ENCODE measurements at places on chromosomes 13 and 19.

- DNase-seq, result no peak
Measured at GRCh38 chr19:36821758-36822157, 16.4 kb downstream of the ZNF790 start.

DNA sequence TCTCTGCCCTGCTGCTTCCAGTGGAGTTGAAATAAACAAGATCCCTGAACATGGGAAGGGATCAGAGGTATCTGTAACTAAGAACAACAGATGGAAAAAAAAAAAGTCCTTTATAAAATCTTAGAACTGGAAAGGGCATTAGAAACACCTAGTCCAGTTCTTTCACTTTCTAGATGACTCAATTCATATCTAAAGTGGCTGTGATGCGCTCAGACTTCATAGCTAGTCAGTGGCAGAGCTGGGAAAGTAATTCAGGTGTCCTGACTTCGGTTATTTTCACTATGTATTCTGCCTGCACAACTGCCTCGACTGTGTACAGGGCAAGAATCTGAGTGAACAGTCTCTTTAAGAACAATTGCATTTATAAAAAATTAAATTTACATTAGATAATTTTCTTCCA lies 151.8 kb upstream of the TMTC4 start:
- no peak for DNase-seq

- DNase-seq, result no peak
Measured at GRCh38 chr13:95247171-95247570, 54.1 kb downstream of the ABCC4 start.

DNA sequence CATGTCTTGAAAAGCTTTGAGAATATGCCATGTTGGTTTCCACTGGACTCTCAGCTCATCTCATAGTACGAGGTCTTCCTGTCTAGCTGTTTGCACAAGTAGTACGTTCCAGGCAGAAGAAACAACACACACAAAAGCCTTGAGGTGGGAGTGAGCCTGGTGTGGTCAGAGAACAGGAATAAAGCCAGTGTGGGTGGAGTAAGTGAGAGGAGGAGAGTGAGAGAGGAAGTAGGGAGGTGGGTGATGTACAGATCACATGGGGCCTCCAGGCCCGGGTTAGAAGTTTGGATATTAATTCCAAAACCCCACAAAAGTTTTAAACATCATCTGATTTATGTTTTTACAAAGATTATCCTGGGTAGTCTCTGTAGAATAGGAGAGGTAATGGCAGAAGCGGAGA lies 230.6 kb downstream of the MTUS2 start:
- DNase-seq, result no peak

GRCh38 chr19:31575846-31576335 lies 226.7 kb upstream of the TSHZ3 start:
- DNase-seq, result no peak

GRCh38 chr19:6065685-6066374 lies 44.5 kb downstream of the RFX2 start:
- DNase-seq, result no peak

GRCh38 chr13:51639171-51639570 lies 54.9 kb downstream of the WDFY2 start:
- no peak for DNase-seq

DNA sequence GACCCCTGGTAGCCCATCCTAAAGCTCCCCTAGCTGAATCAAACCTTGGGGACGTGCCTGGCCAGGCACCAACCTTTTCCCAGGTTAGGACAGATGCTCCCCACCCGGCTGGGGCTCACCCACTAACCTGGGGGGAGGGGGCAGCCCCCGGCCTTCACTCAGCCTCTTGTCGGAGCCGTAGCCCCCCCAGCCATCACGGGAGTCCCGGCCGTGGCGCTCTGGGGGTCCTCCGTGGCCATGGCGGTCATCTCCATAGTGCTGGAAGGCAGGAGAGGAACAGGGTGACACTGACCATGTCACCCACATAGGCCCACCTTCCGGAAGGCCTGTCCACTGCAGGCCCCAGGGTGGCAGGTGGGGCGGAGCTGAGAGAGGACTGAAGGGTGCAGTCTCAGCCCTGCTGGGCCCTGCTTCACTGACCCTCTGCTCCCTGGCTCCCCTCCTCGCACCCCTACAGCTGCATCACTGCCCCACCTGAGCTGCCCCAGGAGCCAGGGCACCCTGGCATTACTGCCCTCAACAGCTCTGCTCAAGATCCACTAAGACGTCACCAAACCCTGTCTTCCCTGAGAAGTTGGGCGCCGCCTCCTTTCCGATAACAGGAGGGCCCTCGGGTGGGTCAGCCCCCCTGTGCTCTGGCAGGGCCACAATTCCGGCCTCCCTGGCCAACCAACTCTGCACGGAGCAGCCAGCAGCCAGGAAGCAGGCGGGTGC lies 22.6 kb upstream of the TINCR start:
- no peak for DNase-seq

GRCh38 chr13:75160984-75161383 lies 321.0 kb downstream of the TBC1D4 start:
- no peak for DNase-seq

- DNase-seq, result no peak
Measured at GRCh38 chr13:111177081-111177711, 62.1 kb downstream of the ARHGEF7 start.

DNA sequence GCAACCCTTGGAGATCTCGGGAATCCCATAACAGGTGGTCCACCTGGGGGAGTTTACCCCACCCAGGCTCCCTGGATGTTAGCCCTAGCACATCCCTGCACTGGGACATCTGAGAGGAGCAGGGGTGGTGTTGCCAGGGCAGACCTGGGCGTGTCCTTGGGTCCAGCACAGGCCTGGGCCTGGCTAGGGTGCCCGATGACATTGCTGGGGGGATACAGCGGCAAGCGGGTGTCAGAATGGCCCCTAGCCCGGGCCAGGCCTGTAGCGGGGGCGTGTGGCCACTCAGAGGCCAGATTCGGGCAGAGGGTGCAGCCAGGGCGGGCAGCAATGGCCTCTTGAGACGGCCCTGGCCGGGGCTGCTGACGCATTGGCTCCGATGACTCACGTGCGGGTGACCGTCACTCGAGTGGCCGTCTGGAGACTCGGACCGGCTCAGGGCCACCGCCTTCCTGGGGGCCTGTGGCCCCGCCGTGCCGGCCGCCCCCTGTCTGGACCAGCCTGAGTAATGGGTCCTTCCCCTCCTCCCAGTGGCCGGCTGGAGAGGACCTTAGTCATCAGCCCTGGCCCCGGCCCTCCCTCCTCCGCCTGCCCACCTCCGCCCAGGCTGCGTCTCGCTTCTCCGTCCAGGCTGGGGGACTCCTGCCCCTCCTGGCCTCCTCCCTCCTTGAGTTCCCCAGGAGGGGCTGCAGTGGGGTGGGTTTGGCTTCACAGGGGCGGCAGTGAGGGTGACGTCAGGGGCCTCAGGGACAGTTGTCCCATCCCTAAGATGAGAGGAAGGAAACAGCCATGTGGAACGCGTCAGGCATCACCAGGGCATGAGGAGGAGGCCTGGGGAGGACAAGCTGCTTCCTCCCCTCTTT lies 23.2 kb upstream of the CRTC1 start:
- peak; percentile 75 for DNase-seq

GRCh38 chr19:48194041-48194843 lies 23.8 kb downstream of the ZSWIM9 start:
- peak; percentile 57 for DNase-seq

- no peak for DNase-seq
Measured at GRCh38 chr19:51119101-51119500, 5.6 kb upstream of the SIGLEC9 start.

- no peak for DNase-seq
Measured at GRCh38 chr19:34989298-34989697, 10.8 kb upstream of the GRAMD1A start.

- DNase-seq, result no peak
Measured at GRCh38 chr19:8108560-8109445, 40.6 kb downstream of the FBN3 start.

DNA sequence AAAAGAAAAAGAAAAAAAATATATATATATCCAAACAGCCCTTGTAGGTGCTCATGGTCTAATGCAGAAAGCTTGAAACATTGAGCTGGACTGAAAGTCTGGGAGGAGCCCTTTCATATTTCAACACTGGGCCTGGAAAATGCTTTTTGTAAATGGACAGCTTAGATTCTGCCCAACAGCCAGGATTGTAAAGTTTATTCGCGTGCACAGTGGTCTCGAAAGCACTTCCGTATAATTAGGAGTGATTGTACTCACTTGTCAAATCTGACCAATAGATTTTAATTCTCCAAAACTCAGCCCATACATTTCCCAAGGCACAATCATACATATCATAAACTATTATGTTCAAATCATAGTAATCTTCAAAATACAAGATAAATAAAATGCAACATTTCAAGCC lies 260.1 kb downstream of the COL4A1 start:
- no peak for DNase-seq

DNA sequence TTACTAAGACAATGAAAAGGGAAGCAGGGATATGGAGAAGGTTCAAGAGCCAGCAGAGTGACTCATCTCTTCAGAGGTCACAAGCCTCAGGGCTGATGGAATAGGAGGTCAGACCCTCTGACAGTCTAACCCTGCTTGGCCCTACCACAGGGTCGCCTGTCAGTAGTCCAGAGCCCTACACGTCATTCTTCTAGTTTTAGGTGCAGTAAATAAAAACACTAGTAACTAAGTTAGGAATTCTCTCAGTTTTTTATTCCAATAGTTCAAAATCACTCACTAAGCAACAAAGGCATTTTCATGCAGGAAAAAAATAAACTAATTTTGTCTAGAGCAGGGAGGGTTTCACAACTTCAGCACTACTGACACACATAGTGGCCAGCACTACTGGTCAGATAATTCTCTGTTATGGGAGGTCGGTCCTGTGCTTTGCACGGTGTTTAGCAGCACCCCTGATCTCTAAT lies 27.2 kb downstream of the FOXO1 start:
- DNase-seq, result no peak

DNA sequence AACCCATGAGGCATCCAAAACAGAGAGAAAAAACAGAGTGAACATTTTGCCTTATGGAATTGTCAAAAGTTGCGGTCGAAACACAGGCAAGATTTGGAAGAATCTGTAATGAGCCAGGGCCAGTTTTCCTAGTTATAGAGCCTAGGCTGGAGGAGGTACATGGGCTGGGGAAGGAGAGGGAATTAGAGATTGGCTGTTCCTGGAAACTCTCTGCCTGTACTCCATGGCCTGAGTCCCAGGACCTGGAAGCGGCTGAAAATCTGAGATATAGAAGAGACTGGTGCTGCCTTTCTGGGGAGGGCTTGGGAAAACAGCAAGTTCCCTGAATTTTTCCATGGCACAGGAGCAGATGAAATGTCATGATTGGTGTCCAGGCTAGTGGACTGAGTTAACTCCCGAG lies 122.8 kb upstream of the KLF12 start:
- no peak for DNase-seq

- DNase-seq, result peak; percentile 70
Measured at GRCh38 chr13:110520431-110521295, 40.9 kb downstream of the RAB20 start.

GRCh38 chr13:112938680-112939079 lies 30.3 kb upstream of the MCF2L start:
- no peak for DNase-seq

DNA sequence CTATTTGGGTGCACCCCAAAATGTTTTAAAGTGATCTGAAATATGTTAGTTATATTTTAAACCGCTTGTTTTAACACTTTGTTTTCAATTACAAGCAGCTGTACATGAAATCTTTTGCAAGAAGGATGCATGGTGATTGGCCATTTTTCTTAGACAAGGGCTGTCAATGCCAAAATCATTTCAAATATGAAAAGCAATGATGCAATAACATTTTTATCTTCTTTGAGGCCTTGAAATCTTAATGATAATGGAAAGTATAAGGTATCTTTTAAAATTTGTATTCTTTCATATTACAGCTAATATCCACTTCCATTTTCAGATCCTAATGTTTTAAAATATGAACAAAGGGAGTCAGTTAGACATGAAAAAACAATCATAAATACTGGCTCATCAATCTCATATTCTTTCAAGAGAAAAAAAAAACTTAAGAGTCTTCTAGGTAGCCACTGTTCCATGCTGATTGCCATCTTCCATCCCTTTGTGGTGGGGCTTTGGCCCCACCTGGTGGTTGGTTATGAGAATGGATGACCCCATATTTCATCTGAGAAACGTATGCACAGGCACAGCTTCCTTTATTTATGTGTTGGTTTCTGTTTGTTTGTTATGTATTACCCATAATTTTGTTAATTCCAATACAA lies 330.3 kb upstream of the MIR17HG start:
- DNase-seq, result peak; percentile 23

DNA sequence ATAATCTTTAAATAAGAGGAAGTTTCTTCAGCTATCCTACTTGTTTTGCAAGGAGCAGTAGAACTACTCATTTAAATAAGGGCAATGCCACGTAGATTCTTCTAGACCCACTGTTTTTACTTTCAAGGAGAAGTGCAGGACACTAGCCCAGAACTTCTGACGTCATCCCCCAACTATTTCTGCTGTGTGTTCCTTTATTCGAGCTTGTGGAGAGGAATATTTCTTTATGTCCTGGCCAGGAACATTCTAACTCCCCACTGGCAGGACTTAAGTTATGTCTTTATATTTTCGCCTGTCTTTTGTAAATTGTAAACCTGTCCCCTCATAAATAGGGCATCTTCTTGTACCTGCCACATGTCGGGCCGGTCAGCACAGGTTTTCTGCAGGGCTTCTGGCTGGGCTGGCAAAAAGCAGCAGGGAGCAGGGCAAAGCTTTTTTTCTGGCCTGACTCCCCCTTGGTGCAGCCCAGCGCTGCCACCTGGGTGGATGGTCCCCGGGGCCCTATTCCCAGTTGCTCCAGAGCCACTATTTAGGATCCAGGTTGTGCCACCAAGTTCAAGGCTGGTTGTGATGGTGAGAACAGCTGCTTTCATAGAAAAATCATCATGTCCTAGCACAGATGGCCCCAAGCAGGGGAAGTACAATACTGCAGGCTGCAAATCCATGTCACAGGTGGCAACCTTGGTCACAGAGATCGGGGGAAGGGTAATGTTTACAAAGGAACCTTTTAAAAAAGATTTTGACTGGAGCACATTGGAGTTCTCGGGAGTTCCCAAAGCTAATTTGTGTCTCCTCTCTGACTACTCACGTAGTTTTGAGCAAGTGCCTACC lies 1.8 kb downstream of the MBNL2 start:
- DNase-seq, result peak; percentile 52

DNA sequence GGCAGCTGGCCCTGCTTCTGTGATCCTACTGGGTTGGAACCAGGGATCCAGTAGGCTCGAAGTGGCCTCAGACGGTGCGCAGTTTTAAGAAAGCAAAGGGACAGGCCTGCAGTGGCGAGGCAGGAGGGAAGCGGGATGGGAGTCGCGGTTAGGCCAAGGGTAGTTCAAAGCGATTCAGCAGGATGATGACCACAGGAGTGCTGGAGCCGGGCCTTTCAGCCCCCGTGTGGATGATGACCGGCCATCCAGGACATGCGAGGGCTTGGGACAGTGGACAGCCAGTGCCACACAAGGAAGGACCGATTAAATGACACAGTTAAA lies 854 bp downstream of the RNASEH2B start:
- peak; percentile 56 for DNase-seq

- DNase-seq, result no peak
Measured at GRCh38 chr19:14404312-14404711, 14.8 kb downstream of the DDX39A start.
